Tibial artery (tissue), 4 donors: ENCODE measurements at places on chromosomes 3 and 15.

DNA sequence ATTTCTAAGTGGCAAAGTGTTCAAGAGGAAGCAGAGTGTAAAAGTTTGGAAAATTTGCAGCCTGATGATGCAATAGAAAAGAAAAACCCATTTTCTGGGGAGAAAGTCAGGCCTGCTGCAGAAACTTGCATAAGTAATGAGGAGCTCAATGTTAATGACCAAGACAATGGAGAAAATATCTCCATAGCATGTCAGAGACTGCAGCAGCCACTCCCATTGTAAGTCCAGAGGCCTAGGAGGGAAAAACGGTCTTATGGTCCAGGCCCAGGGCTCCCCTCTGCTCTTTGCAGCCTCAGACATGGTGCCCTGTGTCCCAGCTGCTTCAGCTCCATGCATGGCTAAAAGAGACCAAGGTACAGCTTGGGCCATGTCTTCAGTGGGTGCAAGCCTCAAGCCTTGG, 96.6 kb upstream of the GMNC start:
- no peak for DNase-seq

DNA sequence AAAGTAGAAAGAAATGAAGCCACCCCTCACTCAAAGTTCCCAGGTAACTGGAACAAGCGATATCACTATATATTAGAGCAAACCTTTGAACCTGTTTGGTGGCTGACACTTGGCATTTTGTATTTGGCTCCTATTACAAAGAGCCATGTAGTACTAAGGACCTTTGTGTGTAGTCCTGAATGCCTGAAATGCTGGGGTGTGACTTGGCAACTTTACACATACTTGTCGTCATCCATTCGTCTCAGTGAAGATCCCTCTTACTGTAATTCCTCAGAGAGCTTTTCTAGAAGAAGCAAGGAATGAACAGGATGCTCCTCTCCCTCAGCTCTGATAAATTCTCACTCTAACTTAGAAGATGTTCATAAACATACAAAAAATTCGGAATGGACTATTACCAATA, 216.1 kb upstream of the CDIN1 start:
- no peak for DNase-seq

DNA sequence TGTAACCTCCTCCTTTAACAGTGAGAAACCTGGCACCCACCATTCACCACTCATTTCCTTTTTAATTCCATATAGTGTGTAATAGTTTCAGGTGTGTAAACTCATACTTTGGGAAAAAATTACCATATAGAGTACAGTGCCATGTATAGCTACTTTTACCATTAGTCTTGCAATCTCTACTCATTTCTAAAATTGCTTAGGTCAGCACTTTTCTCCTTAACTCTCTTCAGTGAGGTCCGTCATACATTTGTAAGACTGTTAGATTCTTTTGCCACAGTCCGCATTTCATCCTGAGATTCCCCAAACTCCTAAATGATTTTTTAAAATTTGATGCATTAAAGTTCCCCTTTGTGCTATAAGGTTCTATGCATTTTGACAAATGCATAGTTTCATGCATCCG, 238.3 kb upstream of the ATP10A start:
- DNase-seq, result no peak

DNA sequence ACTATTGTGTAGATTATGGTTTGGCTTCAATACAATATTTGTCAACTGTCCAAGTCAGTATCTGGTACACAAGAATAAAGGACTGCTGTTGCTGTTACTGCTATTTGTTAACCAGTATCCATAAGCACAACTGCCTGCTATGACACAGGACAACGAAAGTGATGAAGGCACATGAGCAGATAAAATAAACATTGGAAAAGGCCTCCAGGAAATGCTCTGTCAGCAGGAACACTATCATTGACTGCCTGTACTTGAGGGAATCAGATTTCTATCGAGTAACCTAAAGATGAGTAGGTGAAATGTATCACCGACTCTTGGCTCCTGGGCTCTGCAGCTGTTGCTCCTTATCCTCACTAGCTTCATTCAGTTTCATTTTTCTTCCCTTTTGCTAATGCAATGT, 56.5 kb downstream of the FMN1 start:
- DNase-seq, result no peak

- no peak for DNase-seq
These were observed 2.9 kb upstream of the FYTTD1 start for GRCh38 chr3:197746801-197747237.

DNA sequence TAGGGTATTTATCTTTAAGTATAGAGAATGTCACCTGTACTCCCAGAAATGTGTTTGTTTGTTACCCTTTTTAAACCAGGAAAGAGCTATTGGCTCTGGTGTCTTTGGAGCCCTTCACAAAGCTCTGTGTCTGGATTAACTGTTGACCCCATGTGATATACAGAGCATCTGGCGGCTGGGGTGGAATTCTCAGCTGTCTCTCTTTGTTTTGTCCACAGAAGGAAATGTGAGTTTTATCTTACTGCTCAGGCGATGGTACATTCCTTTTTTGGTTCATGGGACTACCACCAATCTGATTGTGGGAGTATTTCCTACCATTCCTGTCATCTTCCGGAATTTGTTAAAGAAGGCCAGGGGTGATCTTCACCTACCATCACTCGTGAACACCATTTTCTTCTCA, 120.3 kb downstream of the AKAP13 start:
- no peak for DNase-seq
